ENCODE measurements at places on chromosomes 12 and 14.
A peak's percentile ranks its signal among the peaks of the same experiment; 100 is the strongest.

DNA sequence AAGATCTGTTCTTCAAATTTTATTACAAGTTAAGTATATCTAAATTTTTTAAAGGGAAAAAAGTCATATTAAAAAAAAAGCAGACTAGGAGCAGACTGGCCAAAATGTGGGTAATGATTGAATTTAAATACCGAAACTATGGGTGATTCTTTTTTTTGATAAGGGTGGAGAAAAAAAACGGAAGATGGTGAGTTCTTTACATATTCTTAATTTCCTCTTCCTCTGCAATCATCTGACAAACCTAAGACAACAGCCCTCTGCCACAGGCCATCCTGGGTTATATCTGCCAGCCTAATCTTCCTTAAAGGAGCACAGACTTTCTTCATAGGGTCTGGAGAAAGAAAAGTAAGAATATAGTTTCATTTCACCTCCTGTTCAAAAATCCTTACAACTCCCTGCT lies 108.0 kb downstream of the PPP2R5E start:
- DNase-seq, result no peak

DNA sequence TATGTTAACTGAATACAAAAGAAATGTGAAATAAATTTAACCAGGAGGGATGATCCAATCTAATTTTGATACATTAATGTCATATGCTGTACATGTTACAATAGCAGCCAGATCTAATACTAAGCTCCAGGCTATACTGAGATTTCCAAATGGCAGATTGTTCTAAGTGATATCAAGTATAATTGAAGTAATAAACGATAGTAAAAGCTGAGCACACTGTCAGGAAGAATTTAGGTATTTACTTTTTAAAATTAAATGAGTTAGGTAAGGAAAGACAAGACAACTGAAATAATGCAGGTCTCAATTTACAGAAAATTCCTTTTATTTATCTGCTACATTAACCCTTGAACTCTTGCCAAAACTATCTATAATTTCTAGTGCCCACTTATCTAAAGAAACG lies 39.9 kb downstream of the INSM2 start:
- no peak for DNase-seq

DNA sequence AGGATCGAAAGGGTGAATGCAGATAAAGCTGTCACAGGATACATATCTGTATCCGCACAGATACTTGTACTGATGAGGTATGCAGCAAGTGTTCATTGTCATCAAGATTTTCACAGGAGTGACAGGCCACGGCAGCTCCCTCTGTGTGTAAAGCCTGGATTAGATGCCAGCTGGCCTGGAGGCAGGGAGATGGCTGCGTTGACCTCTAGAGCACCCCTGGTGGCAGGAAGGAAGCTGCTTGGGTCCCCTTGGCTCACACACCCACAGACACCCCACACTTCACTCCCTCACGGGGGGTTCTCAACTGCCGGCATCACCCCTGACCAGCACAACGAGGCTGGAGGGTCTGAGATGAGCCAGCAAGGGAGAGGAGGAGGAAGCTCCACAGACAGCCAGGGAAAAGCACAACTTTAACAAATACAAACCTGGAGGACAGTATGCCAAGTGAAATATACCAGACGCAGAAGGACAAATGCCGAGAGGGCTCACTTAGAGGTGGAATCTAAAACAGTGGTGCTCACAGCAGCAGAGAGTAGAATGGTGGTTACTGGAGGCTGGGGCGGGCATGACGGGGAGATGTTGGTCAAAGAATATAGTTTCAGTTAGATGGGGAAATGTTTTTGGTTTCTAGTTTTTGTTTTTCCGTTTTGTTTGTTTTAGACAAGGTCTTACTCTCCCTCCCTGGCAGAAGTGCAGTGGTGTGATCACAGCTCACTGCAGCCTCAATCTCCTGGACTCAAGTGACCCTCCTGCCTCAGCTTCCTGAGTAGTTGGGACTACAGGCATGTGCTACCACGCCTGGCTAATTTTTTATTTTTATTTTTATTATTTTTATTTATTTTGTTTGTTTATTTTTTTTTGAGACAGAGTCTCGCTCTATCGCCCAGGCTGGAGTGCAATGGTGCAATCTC lies 45.7 kb downstream of the TEAD4 start:
- DNase-seq, result peak; percentile 51

GRCh38 chr14:60106339-60106738 lies 14.6 kb downstream of the PCNX4 start:
- DNase-seq, result no peak

DNA sequence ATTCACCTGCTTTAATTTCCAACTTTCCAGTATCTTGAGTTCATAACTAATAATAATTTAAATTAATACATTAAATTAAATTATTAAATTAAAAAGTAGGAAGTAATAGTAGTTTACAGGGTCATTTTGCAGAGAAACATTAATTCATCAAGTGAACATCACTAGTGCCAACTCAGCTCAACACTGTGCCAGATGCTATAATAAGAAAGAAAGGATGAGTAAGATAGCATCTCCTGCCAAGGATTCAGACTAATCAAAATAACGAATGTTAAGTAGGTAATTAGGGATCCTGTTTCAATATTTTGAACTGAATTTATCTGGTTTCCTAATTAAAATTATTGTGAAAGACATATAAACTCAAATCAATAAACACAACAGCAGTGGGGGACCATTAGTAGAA lies 596.7 kb downstream of the SLC6A15 start:
- no peak for DNase-seq

GRCh38 chr12:66319266-66319954 lies 17.1 kb downstream of the HELB start:
- DNase-seq, result no peak

DNA sequence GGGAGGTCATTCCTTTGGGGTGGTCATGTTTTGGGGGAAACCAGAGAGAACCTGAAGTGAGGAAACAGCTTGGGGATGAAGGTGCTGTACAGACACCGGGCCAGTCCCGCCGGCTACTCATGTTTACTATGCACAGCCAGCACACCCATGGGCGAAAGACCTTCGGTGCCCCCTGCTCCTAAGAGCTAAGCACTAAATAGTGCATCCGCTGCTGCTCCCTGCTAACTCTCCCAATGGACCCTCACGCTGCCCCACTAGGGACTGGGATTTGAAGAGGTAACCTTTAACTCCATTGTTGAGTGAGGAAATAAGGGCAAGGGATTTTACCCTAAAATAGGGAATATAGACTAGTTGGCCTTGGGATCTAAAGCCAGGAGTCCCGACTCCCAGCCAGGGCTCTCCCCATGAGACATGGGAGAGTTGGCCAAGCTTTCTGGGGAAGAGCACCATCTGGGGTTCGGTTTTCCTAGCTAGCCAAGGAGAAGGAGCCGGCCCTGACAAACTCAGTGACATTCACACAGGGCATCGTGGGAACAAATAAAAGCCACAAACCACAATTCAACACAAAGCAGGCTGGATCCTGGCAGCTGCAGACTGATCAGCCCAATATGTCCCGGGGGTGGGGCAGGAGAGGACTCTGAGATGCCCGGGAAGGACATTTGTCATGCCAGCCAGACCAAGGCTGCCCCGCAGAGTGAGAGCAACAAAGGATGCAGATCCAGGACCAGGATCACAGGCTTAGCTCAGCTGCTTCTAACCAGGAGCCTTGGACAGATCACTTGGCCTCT lies 91.7 kb downstream of the SINHCAF start:
- no peak for DNase-seq

DNA sequence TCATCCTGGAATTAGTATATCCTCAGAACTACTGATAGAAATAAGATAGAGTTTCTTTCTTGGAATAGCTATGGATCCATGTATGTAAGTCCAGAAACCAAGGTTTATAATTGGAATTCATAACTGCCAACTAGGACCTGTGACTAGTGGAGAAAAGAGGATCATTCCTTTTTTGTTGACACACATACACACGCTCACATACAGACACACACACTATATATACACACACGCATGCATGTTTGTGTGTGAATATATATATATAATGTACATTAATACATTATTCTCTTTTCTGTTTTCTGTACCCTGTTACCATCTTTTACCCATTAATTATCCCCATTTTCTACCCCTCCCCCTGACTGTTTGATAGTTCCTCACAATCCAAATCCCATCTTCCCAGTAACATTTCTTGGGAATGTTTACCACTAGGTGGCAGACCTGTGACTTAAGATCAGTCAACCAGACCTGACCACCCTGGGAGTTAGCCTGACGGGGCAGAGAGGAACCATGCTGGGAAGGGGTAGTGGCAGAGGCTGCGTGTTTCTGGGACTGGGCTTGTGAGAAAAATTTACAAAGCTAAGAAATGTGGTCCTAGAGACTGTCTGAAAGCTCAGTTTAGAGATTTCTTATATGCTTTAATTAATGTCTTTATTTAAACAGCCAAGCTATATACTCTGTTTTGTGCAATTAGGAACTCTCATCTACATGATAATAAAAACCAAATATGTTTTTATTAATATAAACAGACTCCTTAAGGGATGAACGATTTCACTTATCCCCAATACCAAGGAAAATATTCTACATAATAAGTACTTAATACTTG lies 308.0 kb downstream of the PPFIA2 start:
- peak; percentile 67 for DNase-seq

DNA sequence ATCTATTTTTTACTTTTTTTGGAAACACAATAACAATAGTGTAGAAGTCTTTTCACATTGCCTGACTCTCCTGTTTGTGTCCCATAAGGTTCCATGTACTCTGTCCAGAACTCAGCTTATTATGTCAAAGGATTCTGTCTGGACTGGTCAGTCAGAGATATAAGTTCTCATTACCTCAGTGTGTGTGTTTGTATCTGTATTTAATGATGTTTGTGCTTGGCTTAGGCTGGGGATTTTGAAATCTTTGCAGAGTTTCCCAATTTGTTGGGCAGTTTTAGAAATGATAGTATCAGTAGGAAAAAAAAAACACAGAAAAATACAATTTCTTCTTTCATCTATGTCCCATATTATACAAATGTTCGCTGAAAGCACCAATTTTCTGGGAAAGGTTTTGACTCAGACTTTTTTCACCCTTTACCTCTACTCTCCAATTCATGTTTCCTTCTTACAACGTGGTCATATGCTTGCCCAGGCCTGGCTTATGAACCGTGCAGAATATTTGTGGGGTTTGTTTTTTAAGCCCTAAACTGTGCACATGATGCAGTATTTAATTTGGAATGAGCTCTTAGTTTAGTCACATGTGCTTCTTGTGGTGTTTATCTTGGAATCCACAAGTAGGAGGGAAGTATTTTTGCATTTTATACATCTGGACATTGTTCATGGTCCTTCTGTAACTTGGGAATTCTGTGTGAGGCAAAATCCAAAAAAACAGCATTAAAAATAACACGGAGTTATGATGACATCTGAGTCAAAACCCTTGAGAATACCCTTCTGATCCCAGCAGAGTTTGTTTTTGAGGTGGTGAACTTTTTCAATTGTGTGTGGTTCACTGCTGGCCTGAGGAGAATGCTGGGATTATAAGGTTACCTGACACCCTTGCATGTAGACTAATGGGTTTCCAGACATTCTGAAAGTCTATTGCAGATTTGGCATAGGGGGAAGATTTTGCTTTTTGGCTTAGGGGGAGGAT lies 121.2 kb downstream of the RAD51B start:
- DNase-seq, result no peak

GRCh38 chr12:101186291-101186690 lies 23.7 kb downstream of the SLC5A8 start:
- no peak for DNase-seq

DNA sequence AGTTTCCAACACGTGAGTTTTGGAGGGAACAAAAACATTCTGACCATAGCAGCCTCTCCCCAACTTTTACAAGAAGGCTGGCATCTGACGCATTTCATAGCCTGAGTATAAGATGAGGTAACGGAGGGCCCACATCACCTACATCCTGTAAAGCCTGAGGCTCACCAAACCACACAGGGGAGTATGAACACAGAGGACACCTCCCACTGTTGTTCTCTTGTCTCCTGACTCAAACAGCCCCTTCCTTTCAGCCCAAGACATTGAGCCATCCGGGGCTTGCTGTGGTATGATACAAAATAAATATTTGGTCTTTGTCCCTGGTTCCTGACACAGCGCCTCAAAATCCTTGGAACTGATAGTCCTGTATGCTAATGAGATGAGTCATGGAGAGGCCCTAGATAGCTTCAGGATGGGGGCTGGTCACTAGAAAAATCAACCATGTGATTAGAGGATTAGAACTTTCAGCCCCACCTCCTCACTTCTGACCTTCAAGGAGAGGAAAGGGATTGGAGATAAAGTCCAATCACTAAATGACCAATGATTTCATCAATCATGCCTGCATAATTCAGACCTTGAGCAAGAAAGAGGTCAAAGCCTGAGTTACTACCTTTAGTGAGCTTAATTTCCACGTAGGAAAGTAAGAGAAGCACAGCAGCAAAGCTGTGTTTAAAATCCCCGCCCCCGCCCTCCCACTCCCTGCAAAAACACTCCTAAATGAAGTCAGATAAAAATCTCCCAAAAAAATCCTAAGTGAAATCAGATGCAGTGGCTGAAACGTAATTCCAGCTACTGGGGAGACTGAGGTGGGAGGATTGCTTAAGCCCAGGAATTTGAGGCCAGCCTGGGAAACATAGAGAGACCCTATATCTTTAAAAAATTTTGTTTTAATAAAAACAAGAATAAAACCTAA lies 236.4 kb downstream of the PCNX1 start:
- DNase-seq, result no peak

- no peak for DNase-seq
Measured at GRCh38 chr14:34781242-34781641, 66.8 kb upstream of the CFL2 start.

- DNase-seq, result no peak
Measured at GRCh38 chr12:104446646-104447421, 9.9 kb upstream of the CHST11 start.

DNA sequence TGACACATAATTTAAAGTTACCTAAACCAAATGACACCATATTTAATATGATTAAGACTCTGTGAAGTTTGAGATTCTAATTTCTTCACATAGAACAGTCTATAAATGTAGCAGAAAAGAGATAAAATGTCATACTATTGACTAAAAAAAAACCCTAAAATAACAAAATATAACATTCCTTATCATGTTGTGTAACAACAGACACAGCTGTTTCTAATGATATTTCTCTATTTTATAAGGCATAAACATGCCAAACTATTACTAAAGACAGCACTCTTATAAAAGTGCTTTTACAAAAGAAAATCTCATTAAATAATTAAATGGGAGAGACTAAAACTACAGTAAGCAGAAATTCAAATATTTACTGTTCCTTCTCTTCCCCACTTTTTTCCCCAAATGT lies 49.4 kb downstream of the NOVA1 start:
- no peak for DNase-seq

DNA sequence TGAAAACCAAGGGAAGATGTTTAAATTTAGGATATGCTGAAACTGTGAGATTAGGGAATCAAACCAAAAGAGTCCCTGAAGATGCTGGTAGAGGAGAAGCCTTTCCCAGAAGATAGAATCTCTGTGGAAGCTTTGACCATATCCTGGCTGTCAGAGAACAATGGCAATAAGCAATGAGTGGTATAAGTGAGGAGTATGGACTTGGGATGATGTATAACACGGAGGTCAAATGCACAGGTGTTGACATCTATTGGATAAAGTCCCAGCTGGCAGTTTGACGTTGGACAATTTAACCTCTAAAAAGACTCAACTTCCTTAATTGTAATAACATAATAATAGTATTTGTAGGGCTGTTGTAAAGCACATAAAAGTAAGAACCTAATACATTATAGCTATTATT lies 30.1 kb upstream of the CLEC14A start:
- no peak for DNase-seq

- peak; percentile 28 for DNase-seq
Measured at GRCh38 chr14:66746316-66747006, 238.5 kb downstream of the GPHN start.
